Activated T-cell treated with anti-CD3 and anti-CD28 coated beads for 48 hours (primary cell): ENCODE measurements at places on chromosomes 6 and 20.
A peak's percentile ranks its signal among the peaks of the same experiment; 100 is the strongest.

- peak; percentile 37 for DNase-seq
These were observed 49.3 kb upstream of the MYL9 start for GRCh38 chr20:36491901-36492617.

- DNase-seq, result no peak
These were observed 37.3 kb upstream of the TMEM181 start for GRCh38 chr6:158522616-158523015.

DNA sequence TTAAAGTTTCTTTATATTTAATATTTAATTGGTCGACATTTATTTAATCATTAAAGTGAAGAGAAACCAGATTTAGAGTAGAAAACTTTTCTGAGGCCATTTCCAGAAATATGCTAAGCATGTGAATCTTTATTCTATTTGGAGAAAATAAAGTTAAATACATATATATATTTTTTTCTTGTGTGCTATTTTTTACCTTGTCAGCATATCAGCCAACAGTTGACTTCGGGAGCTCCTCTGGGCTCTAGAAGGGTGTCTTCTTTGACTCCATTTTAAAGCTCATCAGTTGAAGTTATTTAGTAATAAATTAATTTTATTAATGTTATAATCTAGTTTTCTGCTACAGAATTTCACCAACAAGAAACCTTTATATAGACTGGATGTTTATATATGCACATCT, 73.1 kb downstream of the SH3BGRL2 start:
- DNase-seq, result no peak

DNA sequence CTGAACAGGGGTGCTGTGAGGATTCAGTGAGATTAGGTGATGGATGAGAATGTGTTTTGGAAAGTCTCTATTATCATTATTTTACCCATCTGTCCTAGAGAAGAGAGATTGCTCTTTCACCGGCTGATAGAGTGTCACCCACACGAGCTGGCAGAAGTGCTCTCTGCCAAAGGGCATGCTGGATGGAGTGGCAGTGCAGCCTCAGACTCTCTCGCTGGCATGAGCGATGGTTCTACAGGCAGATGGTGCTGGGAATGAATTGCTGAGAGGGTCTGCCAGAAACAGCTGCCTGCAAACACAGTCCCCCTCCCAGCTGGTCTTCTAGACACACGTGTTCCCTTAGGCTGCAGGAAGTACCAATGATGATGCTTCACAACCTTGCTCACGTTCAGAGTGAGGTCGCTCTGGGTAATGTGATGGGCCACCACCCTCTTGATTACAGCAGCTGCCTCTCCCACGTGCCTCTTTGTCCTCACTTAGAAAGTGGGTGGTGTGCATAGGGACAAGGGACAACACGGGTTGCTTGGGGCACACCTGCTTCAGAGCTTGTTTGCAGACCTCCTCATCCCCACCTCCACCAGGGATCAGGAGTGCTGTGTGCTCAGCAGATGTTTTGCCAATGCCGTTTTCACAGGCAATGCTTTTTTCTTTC, 84.7 kb downstream of the FOXA2 start:
- no peak for DNase-seq

DNA sequence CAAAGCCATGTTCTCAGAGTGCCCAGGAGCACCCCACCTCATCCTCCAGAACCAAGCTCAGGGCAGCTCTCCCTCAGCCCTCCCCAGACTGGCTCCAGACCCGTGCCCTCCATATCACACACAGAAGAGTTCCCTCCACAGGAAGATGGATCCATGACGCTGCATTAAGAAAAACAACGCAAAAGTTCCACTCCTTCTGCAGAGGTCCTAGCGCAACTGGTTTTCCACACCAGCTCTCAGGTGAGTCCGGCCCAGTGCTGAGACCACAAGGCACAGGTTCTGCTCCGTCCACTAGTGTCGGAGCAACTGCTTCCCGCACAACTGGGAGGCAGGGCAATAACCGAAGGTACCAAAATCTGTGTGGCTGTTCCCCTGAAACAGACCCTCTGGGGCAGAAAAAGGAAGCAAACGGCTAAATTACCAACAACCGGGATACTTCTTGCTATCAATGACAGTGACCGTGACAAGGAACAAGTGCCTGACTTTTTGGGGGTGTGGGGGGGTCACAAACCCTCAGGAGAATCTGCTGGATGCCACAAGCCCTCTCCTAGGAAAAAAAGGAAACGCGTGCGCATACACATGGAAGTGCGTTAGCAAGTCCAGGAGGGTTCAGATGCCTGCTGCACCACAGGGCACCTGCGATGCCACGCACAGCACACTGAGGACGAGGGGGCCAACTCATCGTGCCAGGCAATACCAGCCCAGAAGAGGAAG, 49.2 kb downstream of the MYH7B start:
- no peak for DNase-seq

- peak; percentile 36 for DNase-seq
These were observed 130.8 kb downstream of the JPH2 start for GRCh38 chr20:44056010-44056698.

- DNase-seq, result no peak
These were observed 41.5 kb downstream of the MAN1A1 start for GRCh38 chr6:119308048-119308570.

- DNase-seq, result no peak
These were observed 641 bp downstream of the TEAD3 start for GRCh38 chr6:35496036-35496840.

DNA sequence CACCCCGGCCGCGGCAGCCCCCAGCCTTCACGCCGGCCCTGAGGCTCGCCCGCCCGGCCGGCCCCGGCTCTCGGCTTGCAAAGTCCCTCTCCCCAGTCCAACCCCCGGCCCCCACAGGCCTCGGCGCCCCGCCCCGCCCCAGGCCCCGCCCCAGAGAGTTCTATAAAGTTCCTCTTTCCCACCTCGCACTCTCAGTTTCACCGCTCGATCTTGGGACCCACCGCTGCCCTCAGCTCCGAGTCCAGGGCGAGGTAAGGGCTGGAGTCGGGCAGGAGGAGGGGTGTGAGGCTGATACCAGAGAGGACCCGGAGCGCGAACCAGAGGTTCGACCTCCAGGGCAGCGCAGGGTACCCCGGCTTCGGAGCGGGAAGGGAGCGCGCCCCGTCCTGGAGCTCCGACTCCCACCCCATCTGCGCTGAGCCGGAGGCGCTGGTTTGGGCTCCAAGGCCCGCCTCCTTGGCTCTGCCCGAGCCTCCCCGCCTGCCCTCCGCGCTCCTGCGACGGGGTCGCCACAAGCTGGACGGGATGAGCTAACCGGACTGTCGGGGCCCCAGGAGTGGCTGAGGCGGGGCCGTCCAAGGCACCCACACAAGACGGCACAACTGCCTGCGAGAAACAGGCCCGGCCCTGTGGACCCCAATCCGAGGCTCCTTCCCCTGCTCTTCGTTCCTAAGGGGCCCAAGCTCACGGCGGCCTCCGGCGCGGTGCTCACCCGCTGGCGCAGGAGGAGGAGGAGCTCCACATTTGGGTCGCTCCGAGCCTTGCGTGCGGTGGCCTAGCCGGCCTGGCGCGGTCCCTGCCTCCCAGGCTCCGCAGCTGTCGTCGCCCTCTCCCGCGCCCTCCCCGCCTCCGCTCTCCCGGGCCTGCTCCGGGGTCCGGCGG, at the start of gene IRF4:
Gene IRF4 (plus strand): TSS at position 194 of the 882 bp plus-strand sequence. CDS start 1,401 bp downstream, outside the sequence.
- DNase-seq, result peak; percentile 69

- no peak for DNase-seq
These were observed 2.8 kb downstream of the RAET1E start for GRCh38 chr6:149895048-149895590.

GRCh38 chr6:150580489-150580888, 19.2 kb upstream of the PLEKHG1 start:
- DNase-seq, result no peak

GRCh38 chr20:46010491-46011391, 2.0 kb downstream of the MMP9 start:
- DNase-seq, result peak; percentile 42

GRCh38 chr6:89051676-89052075, 28.9 kb upstream of the PNRC1 start:
- no peak for DNase-seq

DNA sequence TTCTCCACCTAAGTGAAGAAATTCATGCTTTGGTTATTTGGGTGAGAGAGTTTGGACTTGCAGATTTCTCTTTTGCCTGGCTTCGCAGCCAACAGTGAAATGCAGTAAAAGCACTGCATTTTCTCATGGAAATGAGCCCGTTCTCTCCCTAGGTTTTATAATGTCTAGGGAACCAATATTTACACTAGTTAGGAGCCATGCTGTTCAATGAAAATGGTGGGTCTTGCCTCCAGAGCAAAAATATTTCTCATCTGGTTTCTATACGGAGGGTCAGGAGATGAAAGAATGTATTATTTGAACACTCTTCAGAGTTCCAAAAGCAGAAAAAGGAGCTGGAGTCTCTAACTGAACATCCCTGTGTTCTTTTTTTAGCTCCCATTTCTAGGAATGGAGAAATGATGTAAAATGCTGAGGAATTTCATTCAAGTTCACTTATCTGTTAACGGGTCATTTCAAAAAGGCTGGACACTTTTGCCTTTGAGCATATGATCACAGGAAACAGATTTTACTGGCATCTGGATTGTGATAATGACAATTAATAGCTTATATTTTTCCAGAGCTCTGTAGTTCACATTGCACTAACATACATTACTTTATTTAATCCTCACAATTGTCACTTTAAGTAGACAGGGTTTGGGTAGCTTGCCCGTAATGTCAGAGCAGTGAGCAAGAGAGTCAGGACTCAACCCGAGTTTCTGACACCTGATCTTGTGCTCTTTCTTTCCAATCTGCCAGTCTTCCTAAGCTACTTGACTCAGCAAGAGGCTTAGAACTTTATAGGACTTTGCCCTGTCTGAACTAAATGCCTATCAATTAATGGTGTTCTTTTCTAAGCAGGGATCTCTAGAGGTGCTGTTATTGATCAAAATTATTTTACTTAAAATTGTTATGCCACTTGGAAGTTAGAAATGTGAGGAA, 78.0 kb downstream of the PPP1R14C start:
- DNase-seq, result no peak
